ENCODE measurements at places on chromosomes 4 and X.

- peak; percentile 79 for DNase-seq
Observed at GRCh38 chrX:79366873-79367749, at the start of gene ITM2A. TSS of gene ITM2A (minus strand) at chrX:79367334. CDS start at chrX:79367215, 119 bp downstream.

- no peak for DNase-seq
Observed at GRCh38 chr4:2276581-2277325, 14.8 kb upstream of the MXD4 start.

GRCh38 chrX:153927922-153928760 lies 2.1 kb upstream of the ARHGAP4 start:
- DNase-seq: peak; percentile 96

- no peak for DNase-seq
Observed at GRCh38 chr4:126221282-126221681, 906.5 kb downstream of the FAT4 start.

GRCh38 chr4:85113706-85114105 lies 147.2 kb upstream of the WDFY3 start:
- DNase-seq: no peak

DNA sequence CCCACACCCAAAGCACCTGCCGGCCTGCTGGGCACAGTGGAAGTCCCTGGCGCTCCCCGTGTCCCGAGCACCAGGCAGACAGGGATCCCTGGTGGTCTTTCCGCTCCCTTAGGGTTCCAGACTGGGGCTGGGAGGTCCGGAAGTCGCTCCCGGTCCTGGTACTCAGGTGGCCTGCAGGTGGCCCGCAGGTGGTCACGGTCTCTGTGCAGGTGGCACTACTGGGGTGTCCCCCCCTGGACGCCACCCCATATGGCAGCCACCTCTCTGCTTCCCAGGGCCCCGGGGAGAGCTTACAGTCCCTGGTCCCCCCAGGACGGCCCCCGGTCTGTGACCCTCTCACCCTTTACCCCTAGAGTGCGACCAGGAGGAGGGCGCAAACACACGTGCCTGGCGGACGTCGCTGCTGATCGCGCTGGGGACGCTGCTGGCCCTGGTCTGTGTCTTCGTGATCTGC lies 13.6 kb downstream of the SLC25A6 start:
- DNase-seq: no peak

DNA sequence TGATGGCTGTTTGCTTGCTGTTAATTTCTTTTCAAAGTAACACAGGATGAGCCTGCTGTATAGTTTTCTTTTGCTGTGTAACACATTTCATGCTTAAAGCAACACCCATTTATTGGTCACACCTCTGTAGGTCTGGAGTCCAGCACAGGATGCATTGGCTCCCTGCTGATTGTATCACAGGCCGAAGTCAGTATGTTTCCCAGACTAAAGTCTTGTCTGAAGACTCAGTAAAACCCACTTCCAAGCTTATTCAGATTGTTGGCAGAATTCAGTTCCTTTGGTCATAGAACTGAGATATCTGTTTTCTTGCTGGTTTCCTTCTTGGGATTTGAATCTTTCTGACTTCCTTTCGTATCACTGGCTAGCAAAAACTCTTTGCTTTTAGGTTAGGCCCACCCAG lies 54.3 kb downstream of the LRP2BP start:
- DNase-seq: no peak

- no peak for DNase-seq
Observed at GRCh38 chrX:3286196-3286945, 60.1 kb downstream of the MXRA5 start.

DNA sequence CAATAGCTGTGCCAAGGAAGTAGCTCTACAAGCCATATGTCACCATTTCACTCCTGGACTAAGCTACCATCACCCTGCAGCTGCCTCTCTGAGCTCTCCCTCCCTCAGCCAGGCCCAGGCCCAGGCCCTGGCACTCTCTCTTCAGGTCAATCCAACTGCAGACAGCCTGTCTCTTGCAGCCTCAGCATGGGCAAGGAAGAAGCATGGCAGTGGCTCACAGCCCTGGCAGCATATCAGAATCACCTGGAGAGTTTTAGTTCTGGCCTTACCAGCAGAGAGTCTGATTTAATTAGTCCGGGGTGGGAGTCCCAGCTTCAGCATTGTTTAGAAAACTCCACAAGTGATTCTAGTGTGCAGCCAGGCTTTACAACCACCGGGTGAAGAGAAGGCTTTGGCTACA lies 31.5 kb downstream of the NALF2 start:
- no peak for DNase-seq

DNA sequence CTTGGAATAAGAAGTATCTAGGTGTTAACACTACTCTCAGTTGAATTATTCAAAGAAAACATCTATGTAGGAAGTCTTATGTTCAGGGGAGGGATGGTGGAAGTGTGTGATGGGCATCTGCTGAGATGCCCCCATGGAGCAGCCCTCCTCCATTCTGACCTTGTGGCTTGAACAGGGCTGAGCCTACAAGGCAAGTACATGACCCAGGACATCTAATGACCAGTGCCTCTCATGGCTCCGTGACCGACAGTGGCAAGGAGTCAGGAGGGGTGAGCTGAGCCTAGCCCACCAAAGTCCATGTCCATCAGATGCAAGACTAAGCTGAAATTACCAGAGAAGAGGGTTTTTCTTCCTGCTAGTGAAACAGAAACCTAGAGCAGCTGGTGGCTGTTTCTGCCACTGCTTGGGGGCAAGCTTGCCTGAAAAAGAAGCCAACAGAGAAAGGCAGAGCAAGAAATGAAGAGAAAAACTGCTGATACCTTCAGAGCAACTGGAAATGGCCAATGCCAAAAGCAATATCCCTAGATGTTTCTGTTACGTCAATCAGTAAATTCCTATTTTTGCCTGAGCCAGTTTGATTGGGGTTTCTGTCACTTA lies 113.5 kb downstream of the TSPAN5 start:
- no peak for DNase-seq

DNA sequence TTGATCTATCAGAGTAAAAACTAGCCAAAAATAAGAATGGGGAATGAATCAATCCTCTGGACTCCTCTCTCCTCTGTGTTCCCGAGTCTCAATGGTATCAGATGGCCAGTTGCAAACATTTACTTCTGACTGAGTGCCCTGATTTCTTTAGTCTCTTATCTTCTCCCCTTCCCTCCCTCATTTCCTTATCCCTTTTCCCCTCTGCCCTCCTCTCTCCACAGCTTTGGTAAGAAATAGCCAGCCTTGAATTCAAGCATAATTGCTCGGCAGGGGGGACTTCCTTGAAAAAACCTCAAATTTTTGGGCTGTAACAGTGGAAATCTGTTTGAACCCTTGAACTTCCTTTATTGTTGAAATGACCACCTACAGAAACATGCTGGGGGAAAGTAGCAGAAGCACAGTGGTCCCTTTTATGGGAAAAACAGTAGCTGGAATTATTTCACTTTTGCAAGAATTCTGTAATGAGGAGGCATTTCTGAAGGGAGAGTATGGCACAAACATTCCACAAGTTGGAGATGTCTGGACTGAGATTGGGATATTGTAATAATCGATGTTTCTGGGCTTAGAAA lies 40.3 kb downstream of the NHS start:
- DNase-seq: no peak

DNA sequence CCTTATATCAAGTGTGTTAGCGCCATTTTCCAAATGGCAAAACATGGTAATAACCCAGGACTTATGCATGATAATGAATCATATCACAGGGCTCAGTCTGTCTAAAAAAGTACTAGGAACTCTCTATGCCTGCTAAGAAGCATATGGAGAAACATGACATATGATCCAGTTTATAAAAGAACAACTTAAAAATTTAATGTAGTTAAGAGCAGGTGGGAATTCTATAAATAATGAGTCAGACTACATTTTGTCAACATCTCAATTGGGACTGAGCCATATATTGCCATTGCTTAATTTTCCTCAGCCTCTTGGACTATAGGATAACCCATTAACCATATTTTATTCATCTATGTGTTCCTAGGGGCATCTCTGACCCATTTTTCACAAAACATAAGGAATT lies 360.4 kb upstream of the AGA start:
- DNase-seq: no peak

GRCh38 chrX:126456136-126456535 lies 96.5 kb downstream of the DCAF12L1 start:
- no peak for DNase-seq

All from CD4-positive, alpha-beta T cell treated with Interleukin-17A for 1 hour (primary cell).